Sigmoid colon (tissue), 7 donors: ENCODE measurements at places on chromosomes 4 and X. TPM values are rescaled to one million over a fixed set of nuclear protein-coding genes. Genes with fewer than 3 reads are reported as not detected.

DNA sequence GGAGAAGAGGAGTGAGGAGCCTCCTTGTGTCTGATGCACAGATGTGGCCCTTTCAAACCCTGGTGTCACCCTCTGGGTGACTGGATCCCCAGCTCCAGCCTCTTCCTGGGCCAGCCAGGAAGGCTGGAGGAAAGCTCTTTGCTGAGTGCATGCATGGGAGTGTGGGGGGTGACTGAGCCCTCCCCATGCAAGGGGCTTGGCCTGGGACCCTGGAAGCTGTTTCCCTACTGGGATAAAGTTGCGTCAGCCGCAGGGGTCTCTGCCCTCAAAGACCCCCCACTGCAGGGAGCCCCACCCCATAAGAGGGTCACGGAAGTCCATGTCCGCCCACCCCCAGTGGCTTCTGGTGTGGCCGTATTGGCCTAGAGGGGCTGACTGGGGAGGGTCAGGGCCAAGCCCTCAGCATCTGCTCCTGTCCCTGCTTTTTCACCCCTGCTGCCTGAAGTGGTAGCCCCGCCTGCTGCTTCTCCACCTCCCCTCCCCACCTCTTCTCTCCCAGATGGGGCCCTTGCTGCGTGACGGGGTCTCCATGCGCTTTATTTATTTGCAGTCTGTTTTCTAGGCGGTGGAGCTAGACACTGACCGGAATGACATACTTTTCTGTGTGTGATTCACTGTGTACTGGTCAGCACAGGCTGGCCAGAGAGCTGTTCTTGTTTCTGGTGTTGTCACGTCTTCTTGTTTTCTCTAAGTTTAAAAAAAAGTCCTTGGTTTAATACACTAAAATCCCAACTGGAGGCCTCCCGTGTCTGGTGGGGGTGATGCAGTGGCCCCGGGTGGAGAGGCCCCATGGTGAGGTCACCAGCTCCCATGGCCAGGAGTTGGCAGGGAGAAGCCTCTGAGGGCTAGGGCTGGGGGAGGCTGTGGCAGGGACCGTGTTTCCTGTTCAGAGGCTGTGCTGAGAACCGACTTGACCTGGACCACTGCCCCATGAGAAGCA lies 3.6 kb downstream of the SMIM10L2A start:
- DNase-seq: no peak

- no peak for DNase-seq
Observed at GRCh38 chr4:38049545-38050170, 89.5 kb downstream of the PTTG2 start.

DNA sequence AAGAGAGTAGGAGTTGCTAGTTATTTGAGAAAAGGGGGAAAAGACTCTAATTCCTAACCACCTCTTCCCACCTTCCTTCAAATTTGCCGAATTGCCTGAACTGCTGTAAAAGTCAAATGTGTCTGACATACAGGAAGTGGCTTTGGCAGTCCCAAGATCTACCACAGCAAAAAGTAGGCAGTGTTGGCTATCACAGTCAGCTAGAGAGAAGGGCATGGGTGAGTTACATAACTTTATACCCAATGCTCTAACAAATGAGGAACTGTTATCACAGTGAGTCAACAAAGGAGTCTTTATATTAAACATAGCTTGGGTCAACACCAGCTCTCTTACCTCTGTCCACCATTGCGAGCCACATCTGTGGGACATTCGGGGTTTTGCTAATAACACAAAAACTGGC lies 2.4 kb upstream of the MBNL3 start:
- no peak for DNase-seq

The NALF2 gene
- 0.28 TPM for total RNA-seq

DNA sequence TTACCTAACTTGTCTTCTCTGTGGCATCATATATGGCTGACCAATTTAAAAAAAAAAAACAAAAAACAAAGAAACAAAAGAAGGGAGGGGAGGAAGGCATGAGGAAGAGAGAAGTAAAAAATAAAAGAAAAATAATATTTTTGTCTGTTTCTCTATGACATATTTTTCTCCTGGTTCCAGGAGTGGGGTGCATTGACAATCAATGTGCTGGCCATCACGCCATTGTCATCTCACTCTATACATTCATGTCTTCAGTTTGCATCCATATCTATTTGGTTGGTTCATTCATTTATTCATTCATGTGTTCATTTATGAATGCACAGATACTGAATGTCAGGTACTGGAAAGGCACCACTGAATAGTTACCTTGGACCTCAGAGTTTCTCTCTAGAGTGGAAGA lies 183.4 kb downstream of the DCHS2 start:
- no peak for DNase-seq

DNA sequence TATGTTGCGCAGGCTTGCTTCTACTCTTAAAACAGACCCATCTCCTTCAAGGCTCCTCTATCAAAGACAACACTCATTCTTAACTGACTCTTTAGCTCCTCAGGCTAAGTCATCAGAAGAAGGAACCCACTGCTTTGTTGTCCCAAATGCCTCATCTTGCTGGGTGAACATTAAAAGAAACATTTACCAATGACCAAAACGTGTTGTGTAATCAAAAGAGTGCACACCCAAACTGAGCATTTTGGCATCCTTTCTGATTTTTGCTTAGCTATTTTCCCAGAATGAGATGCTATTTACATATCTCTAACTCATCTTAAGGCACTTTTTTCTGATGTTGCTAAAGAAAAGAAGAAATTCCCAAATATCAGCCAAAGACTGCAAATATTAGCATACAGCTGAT lies 131.7 kb upstream of the VCX3A start:
- no peak for DNase-seq

The PSAPL1 gene
- total RNA-seq: not detected

GRCh38 chr4:71020611-71021010 lies 27.2 kb downstream of the DCK start:
- no peak for DNase-seq

The NXT2 gene
- total RNA-seq: 3.2 TPM

DNA sequence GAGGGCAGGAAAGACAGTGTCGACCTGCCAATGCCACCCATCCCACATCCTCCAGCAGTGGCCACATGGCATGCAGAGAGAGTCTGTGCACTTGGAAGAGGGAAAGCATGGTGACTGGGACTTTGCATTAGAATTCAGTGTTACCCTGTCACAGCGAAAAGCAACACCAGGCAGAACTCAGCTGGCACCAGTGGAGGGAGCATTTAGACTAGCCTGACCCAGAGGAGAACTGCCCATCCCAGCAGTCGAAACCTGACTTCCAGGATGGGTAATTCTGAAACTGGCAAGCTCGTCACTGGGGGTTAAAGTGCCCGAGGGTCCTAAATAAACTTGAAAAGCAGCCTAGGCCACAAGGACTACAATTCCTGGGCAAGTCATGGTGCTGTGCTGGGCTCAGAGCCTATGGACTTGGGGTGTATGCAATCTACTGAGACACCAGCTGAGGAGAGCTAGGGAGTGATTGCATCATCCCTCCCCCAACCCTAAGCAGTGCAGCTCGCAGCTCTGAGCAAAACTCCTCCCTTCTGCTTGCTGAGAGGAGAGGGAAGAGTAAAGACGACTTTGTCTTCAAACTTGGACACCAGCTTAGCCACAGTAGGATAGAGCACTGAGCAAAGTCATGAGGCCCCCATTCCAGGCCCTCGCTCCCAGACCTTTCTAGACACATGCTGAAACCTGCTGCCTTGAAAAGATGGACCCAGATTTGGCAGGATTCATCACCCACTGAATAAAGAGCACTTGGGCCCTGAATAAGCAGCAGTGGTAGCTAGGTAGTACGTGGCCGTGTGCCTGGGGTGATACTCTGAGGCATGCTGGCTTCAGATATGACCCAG lies 68.8 kb downstream of the DDX60L start:
- no peak for DNase-seq

GRCh38 chr4:158769175-158769921 lies 522 bp downstream of the FNIP2 start:
- DNase-seq: peak; percentile 77

DNA sequence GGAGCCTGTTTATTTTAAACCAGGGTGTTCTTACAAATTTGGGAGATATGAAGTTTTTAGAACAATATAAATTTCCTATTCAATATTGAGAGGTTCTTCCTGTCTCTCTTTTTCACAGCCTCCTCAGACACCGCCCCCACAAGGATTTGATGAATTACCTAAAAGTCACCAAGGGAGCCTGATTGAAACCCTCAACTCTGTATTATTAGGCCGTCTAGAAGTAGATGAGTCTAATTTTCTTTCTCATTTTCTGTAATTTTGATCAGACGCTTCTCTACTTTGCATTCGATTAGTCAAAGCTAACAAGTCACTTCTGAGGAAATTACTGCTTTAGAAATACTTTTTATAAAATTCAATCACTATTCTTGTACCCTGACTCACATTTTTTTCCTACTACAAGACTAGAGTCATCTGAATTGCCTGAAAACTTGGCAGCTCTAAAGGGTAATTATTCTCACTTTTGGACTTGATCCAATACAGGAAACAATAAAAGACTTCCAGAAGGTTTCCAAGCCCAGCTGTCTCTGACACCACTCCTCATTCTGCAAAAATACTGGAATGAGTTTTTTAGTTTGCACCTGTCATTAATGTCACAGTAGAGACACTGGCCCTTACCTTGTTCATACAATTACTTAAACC lies 111.2 kb downstream of the ELOVL6 start:
- DNase-seq: no peak

DNA sequence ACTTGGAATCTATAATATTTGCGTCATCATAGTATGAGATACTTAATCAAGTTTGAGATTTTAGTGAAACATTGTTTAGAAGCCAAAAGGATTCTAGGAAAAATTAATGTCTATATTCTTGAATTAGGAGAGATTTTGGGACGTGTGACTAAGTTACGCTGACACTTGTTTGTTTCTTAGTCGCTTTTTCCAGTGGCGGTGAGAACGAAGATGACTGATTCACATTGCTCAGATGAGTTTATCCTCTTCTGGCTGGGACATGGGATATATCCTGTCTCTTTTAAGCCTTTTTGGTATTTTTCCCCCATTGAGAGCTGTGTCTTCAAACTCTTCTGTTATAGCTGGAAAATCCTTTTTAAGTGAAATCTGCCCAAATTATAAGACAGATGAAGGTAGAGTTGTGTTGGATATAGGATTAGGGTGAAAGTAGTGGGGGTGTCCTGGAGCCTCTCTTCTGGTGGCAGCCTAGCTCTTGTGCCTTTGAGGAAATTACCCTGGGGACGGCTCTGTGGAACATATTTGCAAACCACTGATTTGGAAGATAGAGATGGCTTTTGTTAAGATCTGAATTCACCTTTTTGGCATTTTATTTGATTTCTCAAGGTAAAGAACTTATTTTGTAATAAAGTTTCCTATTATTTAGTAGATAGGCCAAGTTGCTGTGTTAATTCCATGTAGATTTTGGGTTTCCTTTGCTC lies 49.7 kb downstream of the HTT start:
- DNase-seq: no peak

The FABP2 gene
- not detected for total RNA-seq

- no peak for DNase-seq
Observed at GRCh38 chr4:40962551-40963180, 212.9 kb downstream of the NSUN7 start.

The MAOB gene
- 35.3 TPM for total RNA-seq

DNA sequence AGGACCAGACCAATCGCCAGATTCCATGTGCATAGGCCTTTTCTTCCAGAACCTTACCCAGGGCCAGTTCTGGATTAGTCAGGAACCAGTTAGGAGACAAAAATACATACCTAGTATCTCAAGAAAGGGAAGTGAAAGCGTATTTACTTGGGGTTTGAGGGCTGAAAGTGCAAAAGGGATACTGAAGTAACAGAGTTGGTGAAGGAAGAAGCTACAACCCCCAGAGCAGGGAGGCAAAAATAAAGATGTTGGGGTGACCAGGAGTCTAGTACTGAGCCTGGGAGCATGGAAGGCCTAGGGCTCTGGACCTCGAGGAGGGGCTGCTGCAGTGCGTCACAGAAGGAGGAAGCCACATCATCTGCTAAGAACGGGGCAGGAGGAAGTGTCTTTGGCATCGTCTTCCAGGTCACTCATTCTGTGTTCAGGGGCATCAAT lies 38.3 kb downstream of the TKTL1 start:
- no peak for DNase-seq

GRCh38 chrX:149682031-149682430 lies 29.8 kb upstream of the MAGEA11 start:
- DNase-seq: no peak

DNA sequence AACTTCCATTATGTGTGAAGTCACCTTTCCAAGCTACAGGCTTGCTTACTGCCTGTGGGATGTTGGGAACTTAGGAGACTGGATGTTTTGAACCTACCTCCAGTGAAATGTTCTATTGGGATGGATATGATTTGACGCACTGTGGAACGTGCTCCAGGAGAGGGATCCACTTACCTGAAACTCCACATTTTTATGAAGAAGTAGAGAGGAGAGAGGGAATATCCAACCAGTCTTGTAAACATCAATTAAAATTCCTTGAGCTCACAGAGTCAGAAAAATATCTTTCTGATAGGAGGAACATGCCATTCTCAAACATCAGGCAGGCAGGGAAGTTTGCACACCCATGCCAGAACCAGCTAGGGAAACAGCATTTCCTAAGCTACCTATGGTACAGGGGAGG lies 91.1 kb upstream of the MAOA start:
- DNase-seq: no peak

DNA sequence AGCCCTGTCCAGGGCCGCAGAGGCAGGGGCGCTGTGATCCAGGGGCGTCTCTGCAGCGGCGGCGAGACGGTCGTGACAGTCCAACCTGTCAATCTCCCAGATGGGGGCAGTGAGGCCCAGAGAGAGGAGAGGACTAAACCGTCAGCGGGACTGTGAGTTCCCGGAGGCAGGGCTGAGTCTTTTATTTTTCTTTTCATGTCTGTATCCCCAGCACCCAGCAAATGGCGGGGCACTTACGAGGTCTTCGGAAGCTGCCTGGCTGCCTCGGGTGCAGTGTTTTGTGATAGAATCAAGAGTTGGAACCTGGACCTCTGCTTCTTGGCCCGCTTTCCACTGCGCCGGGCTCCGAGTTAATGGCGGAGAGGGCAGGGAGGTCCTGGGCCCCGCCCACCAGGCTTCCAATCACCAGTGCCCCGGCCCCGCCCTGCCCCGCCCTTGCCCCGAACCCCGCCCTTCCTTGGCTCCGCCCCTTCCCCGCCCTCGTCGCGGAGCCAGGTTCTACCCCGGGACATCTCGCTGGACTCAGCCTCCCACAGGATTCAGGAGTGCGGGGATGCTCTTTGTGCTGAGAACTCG lies 35.3 kb upstream of the GRPEL1 start:
- DNase-seq: peak; percentile 95

- DNase-seq: no peak
Observed at GRCh38 chrX:109199726-109200125, 282.2 kb downstream of the GUCY2F start.

The NXF2 gene
- not detected for total RNA-seq

GRCh38 chr4:151325111-151325948 lies at the start of gene SH3D19:
TSS of gene SH3D19 (minus strand) at chr4:151325605. CDS start at chr4:151325352, 253 bp downstream.
- DNase-seq: peak; percentile 89

GRCh38 chr4:142248946-142249345 lies 597.2 kb downstream of the INPP4B start:
- DNase-seq: no peak

The GLOD5 gene
- total RNA-seq: not detected

GRCh38 chrX:149060921-149061320 lies 444.2 kb downstream of the IDS start:
- no peak for DNase-seq

The EXOC1L gene
- total RNA-seq: not detected

The GC gene
- total RNA-seq: not detected
